ENCODE measurements at places on chromosomes 5 and 9.

- H3K4me1 ChIP-seq, result no peaks in the 10 kb centered on the region
- DNase-seq, result no peak
- peaks cover 3% of the 10 kb centered on the region for H3K27me3 ChIP-seq
- H3K4me3 ChIP-seq, result no peak overlapping the region
- H3K27ac ChIP-seq, result no peak overlapping the region
- no peaks in the 10 kb centered on the region for H3K36me3 ChIP-seq
Observed at GRCh38 chr5:130727830-130728229, 437.2 kb downstream of the HINT1 start.

- peaks cover 25% of the 10 kb centered on the region for H3K27me3 ChIP-seq
- no peaks in the 10 kb centered on the region for H3K4me1 ChIP-seq
- DNase-seq, result no peak
- H3K4me3 ChIP-seq, result no peak overlapping the region
- no peak overlapping the region for H3K27ac ChIP-seq
Observed at GRCh38 chr5:151351671-151352070, 4.3 kb upstream of the SLC36A2 start.

DNA sequence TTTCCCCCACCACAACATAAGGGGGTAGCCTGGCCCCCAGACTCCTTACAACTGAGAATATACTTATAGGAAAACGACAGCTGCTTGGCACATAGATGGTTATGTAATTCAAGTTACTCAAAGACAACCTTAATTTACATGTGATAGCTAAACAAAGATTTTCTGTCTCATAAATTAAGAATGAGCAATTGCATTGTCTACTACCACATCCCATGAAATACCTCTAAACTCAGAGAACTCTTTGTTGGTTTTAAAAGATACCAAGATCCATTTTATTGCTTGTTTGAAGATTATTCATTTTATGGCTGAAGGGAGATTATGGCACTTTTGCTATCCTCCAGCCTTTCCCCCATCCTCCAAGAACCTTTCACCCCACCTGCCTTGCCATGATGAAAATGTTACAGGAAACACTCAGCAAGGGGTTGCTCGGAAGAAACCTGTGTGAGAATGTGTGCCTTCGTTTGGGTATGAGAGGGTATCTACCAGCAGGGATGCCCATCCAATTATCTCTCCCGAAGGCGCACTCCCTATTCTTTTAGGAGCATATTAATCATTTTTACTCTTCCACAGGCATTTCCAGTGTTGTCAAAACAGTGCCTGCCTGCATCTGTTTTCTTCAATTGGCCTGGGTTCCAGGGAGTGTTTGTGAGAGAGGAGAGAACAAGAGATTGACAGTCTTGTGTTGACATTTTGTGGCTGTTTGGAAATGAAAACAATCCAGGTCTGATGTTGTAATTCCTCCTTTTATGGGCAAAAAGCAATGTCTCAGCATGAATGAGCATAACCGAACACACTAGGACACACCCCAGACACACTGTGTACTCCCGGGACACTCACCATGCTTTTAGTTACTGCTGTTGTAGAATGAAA, 208.0 kb upstream of the ANKRD55 start:
- no peaks in the 10 kb centered on the region for H3K27me3 ChIP-seq
- no peak for DNase-seq
- H3K27ac ChIP-seq, result peak overlapping the region; percentile 78
- peaks cover 10% of the 10 kb centered on the region for H3K4me1 ChIP-seq
- no peaks in the 10 kb centered on the region for H3K36me3 ChIP-seq

- DNase-seq, result no peak
- no peak overlapping the region for H3K4me3 ChIP-seq
- no peaks in the 10 kb centered on the region for H3K4me1 ChIP-seq
- peaks cover 29% of the 10 kb centered on the region for H3K27me3 ChIP-seq
- no peak overlapping the region for H3K27ac ChIP-seq
Observed at GRCh38 chr9:36031774-36032555, 4.7 kb upstream of the RECK start.

GRCh38 chr5:149583394-149583793, 2.1 kb downstream of the ARHGEF37 start:
- H3K27ac ChIP-seq, result peak overlapping the region; percentile 21
- peaks cover 7% of the 10 kb centered on the region for H3K27me3 ChIP-seq
- DNase-seq, result no peak
- peak overlapping the region; percentile 41 for H3K4me3 ChIP-seq
- H3K36me3 ChIP-seq, result peaks cover 4% of the 10 kb centered on the region

DNA sequence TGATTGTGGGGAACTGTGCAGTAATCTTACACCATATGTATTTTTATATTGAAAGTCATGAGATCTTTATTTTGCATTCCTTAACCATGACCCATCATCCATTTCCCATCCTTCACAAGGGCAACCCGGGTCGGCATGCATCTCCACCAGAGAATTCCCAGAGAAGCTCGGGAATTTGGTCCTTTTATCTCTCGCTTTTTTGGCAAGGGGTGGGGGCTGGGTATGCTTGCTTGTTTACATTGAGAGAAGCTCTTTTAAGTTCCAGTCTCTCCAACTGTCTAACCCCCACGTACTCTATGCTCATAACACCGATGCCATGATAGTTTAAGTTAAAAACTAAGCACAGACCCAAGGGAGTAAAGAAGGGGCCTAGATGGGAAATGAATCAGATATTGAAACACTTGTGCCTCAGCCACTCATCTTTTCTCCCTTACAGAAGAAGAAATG, 109.9 kb upstream of the NFIB start:
- H3K27ac ChIP-seq, result peak overlapping the region; percentile 84
- peaks cover under 1% of the 10 kb centered on the region for H3K27me3 ChIP-seq
- DNase-seq, result no peak
- peak overlapping the region; percentile 24 for H3K4me3 ChIP-seq
- peaks cover 55% of the 10 kb centered on the region for H3K4me1 ChIP-seq

DNA sequence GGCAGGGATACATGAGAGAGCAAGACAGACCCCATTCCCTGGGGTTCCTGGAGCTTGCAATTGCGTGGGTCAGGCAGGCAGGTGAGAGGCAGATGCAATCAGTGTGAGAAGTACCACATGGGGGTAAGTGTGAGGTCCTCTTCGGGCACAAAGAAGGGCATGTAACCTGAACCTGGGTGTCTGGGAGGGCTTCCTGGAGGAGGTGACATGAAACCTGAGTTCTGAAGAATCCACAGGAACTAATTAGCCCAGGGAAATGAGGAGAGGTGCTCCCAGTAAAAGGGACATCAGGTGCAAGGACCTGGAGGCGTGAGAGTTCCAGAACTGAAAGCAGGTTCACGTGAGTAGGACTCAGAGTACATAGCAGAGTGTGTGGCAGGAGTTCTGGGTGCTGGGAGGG, 2.5 kb downstream of the AMBP start:
- peaks cover 10% of the 10 kb centered on the region for H3K4me1 ChIP-seq
- H3K27ac ChIP-seq, result peak overlapping the region; percentile 15
- DNase-seq, result no peak
- H3K27me3 ChIP-seq, result peaks cover 25% of the 10 kb centered on the region
- no peaks in the 10 kb centered on the region for H3K36me3 ChIP-seq
- H3K4me3 ChIP-seq, result peak overlapping the region; percentile 37

DNA sequence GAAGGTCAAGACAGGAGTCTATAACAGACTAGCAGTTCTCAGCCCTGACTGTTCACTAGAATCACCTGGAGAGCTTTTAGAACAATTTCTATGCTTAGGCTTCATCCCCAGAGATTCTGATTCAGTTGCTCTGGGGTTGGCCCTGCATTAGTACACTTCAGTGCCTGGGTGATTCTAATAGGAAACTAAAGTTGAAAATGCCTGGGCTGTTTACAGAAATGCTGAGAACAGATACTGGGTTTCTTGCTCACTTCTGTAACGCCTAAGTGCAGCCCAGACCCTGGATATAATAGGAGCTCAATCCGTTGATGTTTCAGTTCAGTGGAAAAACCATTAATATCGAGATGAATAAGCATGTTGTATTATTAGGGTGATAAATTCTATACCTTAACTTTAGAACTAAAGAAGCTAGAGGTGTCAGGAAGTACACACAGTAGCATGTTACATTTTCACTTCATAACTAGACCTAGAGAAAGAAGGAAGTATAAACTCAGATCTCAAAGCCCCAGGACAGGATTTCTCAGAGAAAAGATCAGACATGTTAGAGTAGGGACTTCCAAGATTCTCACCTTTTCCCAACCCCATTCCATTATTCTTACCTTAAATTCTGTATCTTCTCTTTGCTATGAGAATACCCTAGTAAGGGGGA, 20.4 kb downstream of the HAVCR2 start:
- H3K27ac ChIP-seq, result no peak overlapping the region
- H3K36me3 ChIP-seq, result no peaks in the 10 kb centered on the region
- no peaks in the 10 kb centered on the region for H3K4me1 ChIP-seq
- no peak for DNase-seq
- H3K27me3 ChIP-seq, result no peaks in the 10 kb centered on the region

DNA sequence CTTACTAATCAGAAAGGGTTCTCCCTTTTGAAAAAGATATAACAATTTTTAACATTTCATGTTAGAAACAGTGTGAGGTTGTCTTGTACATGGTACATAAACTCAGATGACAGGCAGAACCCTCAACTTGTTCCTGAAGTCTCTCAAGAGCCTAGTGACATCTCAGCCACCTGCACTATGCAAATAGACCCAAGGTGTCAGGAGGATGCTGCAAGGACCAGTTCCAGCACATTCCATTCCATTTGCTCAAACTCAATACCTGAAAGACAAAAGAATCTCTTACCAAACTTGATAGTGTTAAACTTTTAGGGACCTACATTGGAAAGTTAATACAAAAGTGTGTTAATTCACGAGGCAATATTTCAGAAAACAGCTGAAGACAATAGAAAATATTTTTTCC, 544.6 kb downstream of the CETN3 start:
- no peak overlapping the region for H3K4me3 ChIP-seq
- H3K4me1 ChIP-seq, result no peaks in the 10 kb centered on the region
- no peak overlapping the region for H3K27ac ChIP-seq
- H3K27me3 ChIP-seq, result no peaks in the 10 kb centered on the region
- no peak for DNase-seq

- no peak for DNase-seq
- peaks cover 3% of the 10 kb centered on the region for H3K27me3 ChIP-seq
- H3K36me3 ChIP-seq, result no peaks in the 10 kb centered on the region
- no peaks in the 10 kb centered on the region for H3K4me1 ChIP-seq
- H3K4me3 ChIP-seq, result no peak overlapping the region
- no peak overlapping the region for H3K27ac ChIP-seq
Observed at GRCh38 chr9:92185681-92186080, 70.5 kb upstream of the SPTLC1 start.

GRCh38 chr5:115575167-115576070, 26.9 kb downstream of the TICAM2 start:
- no peak for DNase-seq
- no peak overlapping the region for H3K27ac ChIP-seq
- H3K36me3 ChIP-seq, result no peaks in the 10 kb centered on the region
- no peaks in the 10 kb centered on the region for H3K27me3 ChIP-seq
- no peaks in the 10 kb centered on the region for H3K4me1 ChIP-seq

DNA sequence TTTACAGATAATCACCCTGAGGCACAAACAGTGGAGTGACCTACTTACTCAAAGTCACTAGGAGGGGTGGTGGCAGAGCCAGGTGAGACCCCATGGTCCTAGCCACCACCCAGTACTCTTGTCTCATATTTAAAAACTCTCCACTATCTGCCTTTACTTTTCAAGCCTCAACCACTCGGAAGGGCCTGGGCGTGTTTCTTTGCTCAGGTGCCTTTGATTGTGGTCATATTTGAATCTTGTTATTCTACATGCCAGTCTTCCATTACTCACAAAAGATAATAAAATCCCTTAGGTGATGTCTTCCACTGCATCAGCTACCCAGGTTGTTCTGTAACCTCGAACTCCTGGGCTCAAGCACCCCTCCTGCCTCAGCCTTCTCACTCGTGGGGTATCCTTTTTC, 20.7 kb upstream of the TRIM36 start:
- H3K27me3 ChIP-seq, result peaks cover 5% of the 10 kb centered on the region
- H3K4me1 ChIP-seq, result no peaks in the 10 kb centered on the region
- peak overlapping the region; percentile 59 for H3K4me3 ChIP-seq
- no peak for DNase-seq
- peak overlapping the region; percentile 92 for H3K27ac ChIP-seq

DNA sequence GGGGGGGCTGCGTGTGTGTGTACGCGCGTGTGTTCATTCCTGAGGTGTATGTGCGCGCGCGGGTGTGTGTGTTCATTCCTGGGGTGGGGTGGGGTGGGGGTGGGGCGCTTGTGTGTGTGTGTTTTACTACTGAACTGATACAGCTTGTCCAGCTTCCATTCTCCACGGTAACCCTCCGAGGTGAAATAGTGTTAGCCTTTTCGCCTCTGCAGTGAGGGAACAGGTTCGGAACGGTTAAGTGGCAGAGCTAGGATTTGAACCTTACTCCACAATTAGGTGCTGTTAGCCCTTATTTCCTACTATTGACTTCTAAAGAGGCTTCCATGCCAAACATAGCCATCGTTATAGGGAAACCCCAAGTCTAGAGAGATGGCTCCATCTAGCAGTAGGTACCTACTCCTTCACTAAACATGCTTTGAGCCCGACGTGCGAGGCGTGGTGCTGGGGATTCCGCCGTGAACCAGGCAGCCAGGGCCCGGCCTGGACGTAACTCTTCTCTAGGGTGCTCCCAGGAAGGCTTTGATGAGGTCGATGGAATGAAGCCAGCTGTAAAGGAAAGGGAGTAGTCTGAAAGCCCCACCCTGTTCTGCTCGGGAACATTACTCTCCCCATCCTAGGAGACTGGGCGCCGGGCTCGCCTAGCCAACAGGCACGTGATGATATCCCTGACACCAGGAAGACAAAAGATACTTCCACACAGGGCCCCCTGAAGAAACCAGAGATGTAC, 782 bp upstream of the SKP1 start:
- H3K36me3 ChIP-seq, result peaks cover 6% of the 10 kb centered on the region
- DNase-seq, result no peak
- peak overlapping the region; percentile 93 for H3K4me3 ChIP-seq
- H3K27ac ChIP-seq, result peak overlapping the region; percentile 94
- peaks cover 12% of the 10 kb centered on the region for H3K4me1 ChIP-seq

GRCh38 chr5:135208903-135209721, 175.1 kb upstream of the PITX1 start:
- H3K27ac ChIP-seq, result no peak overlapping the region
- H3K36me3 ChIP-seq, result no peaks in the 10 kb centered on the region
- peaks cover 13% of the 10 kb centered on the region for H3K27me3 ChIP-seq
- H3K4me1 ChIP-seq, result peaks cover 16% of the 10 kb centered on the region
- no peak overlapping the region for H3K4me3 ChIP-seq

DNA sequence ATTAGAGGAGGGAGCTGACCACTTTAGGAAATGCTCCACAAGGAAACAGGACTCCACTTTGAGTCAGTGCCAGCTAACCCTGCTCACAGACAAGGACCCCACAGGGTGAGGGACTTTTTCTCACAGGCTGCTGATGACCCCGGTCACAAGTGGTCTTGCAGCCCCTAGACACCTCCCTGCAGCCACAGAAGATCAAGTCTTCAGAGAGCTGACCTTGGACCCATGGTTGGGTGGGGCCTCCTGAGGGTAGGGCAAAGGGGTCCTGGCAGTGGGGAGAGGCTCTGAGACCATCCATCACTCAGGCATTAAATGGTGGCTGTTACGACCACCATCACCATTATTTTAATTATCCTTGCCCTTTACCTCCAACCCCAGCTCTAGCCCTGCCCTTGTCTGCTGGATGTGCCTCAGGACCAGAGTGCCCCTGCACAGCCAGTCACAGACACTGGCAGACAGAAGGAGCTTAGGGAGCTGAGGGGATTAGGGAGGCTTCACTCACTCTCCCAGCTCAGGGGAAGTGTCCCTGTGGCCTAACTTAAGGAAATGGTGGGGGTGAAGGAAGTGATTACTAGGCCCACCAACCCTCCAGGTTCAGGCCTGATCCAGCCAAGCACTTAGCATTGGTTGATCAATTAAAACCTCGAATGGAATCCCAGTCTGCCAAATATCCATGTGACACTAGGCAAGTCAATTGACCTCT, 1.6 kb downstream of the ACSL6 start:
- peak overlapping the region; percentile 83 for H3K4me3 ChIP-seq
- no peaks in the 10 kb centered on the region for H3K36me3 ChIP-seq
- peaks cover 64% of the 10 kb centered on the region for H3K27me3 ChIP-seq
- H3K4me1 ChIP-seq, result no peaks in the 10 kb centered on the region
- DNase-seq, result peak; percentile 25

All from type B pancreatic cell (in vitro differentiated cells).